ENCODE measurements at places on chromosomes 7 and 10.

DNA sequence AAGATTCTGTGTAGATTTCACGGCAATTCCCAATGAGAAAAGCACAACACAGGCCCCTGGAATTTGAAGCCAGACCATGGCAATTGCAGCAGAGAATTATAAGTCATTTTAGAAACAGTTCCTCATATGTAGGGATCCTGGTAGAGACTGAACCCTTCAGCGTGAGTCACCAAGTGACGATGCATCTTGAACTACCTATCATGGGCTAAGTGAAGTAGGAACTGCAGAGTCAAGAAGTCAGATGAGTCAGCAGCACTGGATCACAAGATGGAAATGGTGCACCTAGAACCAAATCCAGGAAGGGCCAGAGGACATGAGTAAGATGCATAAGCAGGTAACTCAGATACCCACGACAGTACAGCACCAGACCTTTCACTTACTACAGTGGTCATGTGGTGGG is 140.0 kb upstream of the TPK1 start:
- no peak for DNase-seq

GRCh38 chr10:115953281-115953680 is 319.7 kb downstream of the GFRA1 start:
- no peak for DNase-seq

- DNase-seq, result no peak
Measured at GRCh38 chr10:102452672-102453340, 1.5 kb upstream of the C10orf95 start.

GRCh38 chr7:149218469-149219420 is 20.7 kb upstream of the ZNF212 start:
- DNase-seq, result no peak

DNA sequence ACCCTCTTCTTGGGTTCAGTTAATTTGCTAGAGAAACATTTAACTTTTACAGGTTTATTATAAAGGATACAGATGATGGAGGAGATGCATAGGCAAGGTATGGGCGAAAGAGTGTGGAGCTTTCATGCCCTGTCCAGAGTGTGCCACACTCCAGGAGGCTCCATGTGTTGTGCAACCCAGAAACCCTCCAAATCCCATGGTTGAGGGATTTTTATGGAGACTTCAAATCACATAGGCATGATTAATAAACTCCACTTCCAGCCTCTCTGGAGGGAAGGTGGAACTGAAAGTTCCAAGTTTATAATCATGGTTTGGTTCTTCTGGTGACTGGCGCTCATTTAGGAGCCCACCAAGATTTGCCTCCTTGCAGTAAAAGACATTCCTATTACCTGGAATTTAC is 159.9 kb downstream of the PHTF2 start:
- no peak for DNase-seq

DNA sequence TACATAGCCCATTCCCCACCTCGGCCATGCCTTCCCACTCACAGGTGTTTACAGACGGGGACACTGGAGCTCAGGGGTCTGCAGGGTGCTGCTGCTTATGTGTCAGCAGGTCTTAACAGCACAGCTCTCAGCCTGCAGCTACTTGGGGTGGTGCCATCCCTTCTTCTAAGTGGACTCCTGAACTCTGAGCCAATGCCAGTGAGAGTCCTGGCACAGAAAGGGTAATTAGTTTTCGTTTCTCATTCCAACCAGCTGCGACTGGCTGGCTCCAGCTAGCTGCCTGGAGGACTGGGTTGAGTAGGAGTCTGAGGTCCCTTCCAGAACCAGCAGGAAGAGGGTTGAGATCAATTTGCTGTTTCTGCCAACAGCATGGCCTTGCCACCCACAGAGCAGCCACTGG is 88.3 kb upstream of the AGK start:
- no peak for DNase-seq

- DNase-seq, result peak; percentile 65
Measured at GRCh38 chr10:86798611-86799010, 42.2 kb downstream of the BMPR1A start.

GRCh38 chr7:42627626-42628025 is 284.2 kb downstream of the C7orf25 start:
- DNase-seq, result no peak

DNA sequence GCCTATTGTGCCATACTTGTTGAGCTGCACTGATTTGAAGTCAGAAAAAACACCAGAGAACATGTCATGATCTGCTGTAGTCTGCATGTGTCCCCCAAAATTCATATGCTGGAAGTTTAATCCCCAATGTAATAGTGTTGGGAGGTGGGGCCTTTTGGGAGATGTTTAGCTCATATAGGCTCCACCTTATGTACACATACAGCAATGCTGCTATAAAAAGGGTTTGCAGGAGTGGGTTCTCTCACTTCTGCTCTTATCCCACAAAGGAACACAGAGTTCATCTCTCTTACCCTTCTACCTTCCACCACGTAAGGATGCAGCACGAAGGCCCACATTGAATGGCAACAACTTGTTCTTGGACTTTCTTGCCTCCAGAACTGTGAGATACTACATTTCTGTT is 23.0 kb downstream of the GPR22 start:
- no peak for DNase-seq

GRCh38 chr7:7931626-7932025 is 37.0 kb upstream of the GLCCI1 start:
- peak; percentile 27 for DNase-seq

GRCh38 chr7:112442210-112442609 is 8.1 kb upstream of the IFRD1 start:
- DNase-seq, result no peak

GRCh38 chr7:100943693-100944092 is 5.6 kb upstream of the MUC3A start:
- no peak for DNase-seq

GRCh38 chr7:100532165-100533022 is 6.6 kb upstream of the AGFG2 start:
- DNase-seq, result peak; percentile 15

DNA sequence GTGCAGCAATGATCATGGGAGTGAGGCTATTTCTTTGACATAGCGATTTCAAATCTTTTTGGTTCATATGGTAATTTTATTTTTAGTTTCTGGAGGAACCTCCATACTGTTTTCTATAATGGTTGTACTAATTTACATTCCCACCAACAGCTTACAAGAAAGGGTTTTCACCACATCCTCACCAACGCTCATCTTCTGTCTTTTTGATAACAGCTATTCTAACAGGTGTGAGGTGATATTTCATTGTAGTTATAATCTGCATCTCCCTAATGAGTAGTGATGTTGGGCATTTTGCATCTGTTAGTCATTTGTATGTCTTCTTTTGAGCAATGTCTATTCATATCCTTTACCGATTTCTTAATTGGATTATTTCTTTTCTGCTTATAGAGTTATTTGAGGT is 75.0 kb upstream of the FHIP2A start:
- no peak for DNase-seq

GRCh38 chr7:151461942-151462230 is 21.9 kb upstream of the CRYGN start:
- no peak for DNase-seq

DNA sequence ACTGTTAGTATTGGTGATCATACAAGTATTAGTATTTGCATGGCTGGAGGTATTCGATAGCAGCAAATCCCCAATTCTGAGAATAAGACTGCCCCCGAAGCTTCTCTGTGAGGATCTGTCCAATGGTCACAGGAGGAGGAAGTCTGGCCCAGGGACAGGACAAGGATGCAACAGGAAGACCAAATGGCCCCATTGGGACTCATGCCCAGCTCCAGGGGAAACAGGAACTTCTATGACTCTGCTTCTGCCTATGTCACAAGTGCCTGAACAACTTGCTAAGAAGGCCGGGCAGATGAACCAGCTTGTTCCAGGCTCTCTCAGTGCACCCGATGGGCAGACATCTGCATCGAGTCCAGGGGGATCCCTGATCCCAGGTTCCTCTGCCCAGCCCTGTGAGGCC is 172.0 kb upstream of the GRB10 start:
- no peak for DNase-seq

DNA sequence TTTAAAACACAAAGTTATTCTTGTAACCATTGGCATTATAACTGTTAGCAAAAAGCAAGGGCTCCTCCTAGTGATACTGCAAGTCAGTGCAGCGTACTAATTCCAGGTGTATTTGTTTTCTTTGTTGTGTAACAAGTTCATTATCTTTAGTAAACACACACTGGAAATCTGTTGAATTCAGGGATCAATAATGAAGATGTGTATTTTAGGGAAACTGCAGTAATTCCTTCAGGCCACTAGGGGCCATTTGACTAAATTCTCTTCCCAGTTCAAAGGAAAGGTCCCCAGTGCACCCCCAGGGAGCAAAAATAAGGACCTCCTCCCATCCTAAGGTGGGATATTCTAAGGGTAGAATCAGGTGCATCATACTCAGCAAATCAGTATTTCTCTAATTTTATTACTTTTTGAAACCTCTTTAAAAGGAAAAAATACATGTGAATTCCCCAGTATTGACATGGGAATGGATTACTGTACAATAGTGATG is 158.6 kb upstream of the LYZL1 start:
- no peak for DNase-seq

DNA sequence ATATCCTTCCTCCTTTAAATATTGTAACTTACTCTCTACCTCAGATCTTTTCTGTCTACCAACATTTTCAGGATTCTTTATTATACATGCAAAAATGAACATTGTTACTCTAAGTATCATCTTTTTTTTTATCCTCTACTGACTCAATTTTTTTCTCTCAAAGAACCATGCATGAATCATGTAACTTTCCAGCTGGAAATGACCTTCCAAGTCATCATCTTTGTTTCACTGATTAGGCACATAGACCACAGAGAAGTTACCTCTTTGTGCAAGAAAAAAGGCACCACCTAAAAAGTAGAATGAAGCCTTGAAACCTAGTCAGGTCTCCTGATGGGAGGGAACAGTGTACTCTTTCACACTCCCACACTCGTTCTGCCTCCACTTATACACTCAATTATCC is 234.9 kb downstream of the HGF start:
- DNase-seq, result no peak

- DNase-seq, result peak; percentile 83
Measured at GRCh38 chr7:136009488-136010079, 32.4 kb upstream of the MTPN start.

DNA sequence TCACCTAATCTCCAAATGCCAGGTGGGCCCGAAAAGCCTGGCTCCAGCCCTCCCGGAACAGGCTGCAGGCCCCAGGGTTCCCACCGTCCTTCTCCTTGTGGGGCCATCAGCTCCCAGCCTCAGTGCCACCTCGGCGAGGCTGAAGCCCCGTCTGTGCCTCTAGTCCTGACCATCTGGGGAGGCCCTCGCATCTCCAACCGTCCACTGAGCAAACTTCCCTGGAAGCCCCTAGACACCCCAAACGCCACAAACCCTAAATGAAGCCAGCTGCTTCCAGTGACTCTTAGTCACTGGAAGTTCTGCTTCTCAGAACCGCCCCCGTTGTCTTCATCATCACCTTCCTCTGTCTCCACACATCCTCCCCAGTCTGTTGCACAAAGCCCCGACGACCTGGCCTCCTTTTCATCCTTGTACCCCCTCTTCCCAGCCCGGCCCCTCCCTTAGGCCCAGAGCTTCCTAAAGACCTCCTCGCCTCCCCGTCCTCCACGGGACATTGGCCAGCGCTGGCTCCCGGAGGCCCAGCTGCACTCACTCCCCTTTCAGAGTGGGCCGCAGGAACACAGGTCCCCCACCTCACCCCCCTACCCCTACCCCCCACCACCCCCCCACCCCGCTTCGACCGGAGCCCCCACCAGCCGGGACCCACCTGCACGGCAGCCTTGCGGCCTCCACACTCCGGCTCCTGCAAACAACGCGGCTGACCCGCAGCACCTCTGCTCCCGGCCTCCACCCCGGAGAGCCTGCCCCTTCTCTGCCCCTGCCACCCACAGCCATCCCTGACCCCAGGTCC is 1.1 kb upstream of the DIP2C start:
- no peak for DNase-seq

- no peak for DNase-seq
Measured at GRCh38 chr7:128056901-128057300, 25.7 kb upstream of the LRRC4 start.

- no peak for DNase-seq
Measured at GRCh38 chr7:151572136-151572535, 52.4 kb upstream of the RHEB start.

DNA sequence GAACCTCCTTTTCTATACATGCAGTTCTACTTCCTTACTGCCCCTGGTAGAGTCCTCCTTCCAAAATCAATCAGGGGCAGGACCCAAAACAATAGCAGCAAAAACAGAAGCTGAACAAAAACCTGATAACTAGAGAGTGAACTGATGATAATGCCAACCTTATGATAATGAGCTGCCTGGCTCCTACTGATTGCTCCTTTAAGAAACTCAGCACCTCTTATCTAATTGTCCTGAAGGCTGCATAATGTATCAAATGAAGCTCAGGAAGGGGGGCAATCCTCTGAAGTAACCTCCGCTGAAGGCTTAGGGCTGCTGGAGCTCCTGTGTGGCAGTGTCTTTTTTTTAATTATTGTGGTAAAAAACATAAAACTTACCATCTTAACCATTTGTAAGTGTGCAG is 257.0 kb downstream of the PHTF2 start:
- DNase-seq, result no peak

DNA sequence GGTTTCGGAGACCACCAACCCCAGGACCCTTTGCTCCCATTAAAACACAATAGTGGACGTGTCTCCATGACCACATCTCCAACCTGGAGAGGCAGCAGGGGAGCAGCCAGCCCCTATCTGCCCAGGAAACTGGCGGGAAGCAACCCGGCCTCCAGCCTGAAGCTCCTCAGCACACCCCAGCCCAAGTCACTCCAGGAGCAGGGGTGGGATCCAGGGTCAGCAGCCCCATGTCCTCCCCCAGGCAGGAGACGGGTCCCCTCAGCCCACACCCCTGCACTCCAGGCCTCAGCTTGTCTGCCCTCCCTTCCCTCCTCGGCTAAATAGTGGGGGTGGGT is 601 bp downstream of the ADAM8 start:
- no peak for DNase-seq

- peak; percentile 81 for DNase-seq
Measured at GRCh38 chr10:132987671-132988571, 45.6 kb upstream of the CFAP46 start.

- DNase-seq, result no peak
Measured at GRCh38 chr7:77802557-77803405, 4.2 kb downstream of the PHTF2 start.

Measured in tongue (tissue), 3 donors.